ENCODE measurements at places on chromosomes 6 and 20.

DNA sequence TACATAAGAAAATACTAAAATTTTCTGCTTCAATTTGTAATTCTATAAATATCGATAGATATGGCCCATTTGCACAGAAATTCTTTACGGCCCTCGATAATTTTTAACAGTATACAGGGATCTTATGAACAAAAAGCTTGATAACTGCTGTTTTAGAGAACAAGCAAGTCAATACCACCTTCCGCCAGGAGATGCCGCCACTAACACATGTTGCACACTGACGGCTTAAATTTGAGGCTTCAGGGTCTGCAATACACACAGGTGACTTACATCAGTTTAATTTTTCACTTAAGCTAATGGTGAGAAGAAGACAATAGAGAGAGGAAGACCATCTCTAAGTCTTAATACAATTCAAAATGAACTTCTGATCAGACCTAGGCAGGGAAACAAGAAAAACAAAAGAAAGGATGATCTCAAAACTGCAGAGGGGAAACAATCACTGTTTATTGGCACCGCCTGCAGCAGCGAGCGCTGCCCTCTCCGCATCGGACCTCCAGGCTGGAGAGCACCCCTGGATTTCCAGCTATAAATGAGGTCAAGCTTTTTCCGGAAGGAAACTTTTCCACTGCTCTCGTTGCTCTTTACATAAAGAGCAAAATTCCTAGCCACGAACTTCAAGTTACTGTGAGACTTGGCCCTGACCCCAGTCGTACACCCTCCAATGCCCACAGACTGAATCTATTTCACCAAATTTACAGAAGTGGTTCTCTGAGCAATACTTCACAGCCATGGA, 53.9 kb downstream of the OTOR start:
- peaks cover 18% of the 10 kb centered on the region for H3K27me3 ChIP-seq
- DNase-seq: peak; percentile 13
- no peak overlapping the region for H3K4me3 ChIP-seq
- H3K27ac ChIP-seq: no peak overlapping the region

DNA sequence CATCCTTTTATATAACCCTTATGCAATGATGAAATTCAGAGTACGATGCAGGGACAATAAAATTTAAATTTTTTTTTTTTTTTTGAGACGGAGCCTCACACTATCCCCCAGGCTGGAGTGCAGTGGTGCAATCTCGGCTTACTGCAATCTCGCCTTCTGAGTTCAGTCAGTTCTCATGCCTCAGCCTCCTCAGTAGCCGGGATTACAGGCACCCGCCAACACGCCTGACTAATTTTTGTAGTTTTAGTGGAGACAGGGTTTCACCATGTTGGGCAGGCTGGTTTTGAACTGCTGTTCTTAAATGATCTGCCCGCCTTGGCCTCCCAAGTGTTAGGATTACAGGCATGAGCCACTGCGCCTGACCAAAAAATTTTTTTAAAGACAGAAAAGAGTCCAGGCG, 15.2 kb downstream of the MTO1 start:
- H3K4me1 ChIP-seq: peaks cover 8% of the 10 kb centered on the region
- H3K4me3 ChIP-seq: no peak overlapping the region
- peaks cover 68% of the 10 kb centered on the region for H3K36me3 ChIP-seq

DNA sequence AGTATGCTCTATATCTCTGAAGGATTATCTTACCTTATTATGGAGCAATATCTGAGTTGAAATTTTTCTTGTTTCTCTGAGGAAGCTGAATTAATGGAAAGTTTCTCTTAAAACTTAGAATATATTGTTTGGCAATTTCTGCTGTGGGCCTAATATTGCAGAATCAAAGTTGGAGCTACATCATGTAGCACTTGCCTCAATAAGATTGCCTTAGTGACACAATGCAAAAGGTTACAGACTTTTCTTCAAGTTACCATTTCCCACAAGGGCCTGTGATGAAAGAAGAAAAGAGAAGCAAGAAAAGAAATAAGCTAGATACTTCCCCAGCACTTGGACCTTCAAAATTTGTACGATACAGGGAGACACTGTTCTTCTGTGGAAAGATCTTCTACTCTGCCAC, 151.2 kb downstream of the SOBP start:
- DNase-seq: no peak
- H3K4me3 ChIP-seq: no peak overlapping the region
- no peaks in the 10 kb centered on the region for H3K4me1 ChIP-seq
- no peak overlapping the region for H3K27ac ChIP-seq
- no peaks in the 10 kb centered on the region for H3K36me3 ChIP-seq

GRCh38 chr6:34791164-34791700, 651 bp upstream of the BLTP3A start:
- H3K27me3 ChIP-seq: peaks cover 5% of the 10 kb centered on the region
- peak overlapping the region; percentile 94 for H3K4me3 ChIP-seq
- no peaks in the 10 kb centered on the region for H3K36me3 ChIP-seq
- H3K27ac ChIP-seq: peak overlapping the region; percentile 87
- DNase-seq: peak; percentile 29

DNA sequence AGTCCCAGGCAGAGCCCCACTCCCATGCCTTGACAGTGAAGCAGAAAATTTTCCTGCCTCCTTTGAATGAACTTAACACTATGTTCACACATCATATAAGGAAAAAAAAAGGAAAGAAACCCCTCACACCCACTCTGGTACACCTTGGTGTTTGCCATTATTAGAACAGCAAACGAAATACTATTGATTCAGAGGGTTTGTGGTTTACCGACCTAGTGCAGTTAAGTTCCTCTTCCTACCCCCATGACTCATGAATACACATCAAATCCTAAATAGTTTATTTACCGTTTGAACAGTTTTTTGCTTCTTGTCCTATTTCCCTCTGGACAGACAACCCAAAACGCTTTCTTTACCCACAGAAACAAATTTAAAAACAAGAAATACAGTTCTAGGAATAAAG, 237.7 kb downstream of the FOXA2 start:
- H3K27ac ChIP-seq: no peak overlapping the region
- no peaks in the 10 kb centered on the region for H3K36me3 ChIP-seq
- no peak overlapping the region for H3K4me3 ChIP-seq
- DNase-seq: no peak

DNA sequence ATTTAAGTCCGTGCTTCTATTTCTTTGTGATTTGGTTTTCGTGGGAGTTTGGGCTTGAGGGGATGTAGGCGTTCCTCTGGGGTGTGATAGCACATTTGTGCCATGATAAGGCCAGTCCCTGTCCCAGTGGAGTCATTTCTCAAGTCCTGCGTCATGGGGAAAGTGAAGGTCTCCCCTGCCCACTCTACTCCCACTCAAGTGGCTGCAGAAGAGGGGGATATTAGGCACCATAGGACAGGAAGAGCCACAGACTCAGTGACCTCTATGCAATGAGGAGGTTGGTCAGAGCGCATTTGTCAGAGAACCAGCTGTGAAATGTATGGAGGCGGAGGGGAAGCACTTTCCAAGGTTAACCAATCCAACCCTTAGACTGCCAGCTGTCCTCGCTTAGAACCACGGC, 51.9 kb upstream of the EDN1 start:
- DNase-seq: no peak
- H3K36me3 ChIP-seq: no peaks in the 10 kb centered on the region
- H3K27ac ChIP-seq: peak overlapping the region; percentile 2
- no peak overlapping the region for H3K4me3 ChIP-seq
- H3K4me1 ChIP-seq: peaks cover 38% of the 10 kb centered on the region
- peaks cover under 1% of the 10 kb centered on the region for H3K27me3 ChIP-seq

GRCh38 chr6:24603241-24603640, 42.8 kb downstream of the KIAA0319 start:
- no peaks in the 10 kb centered on the region for H3K36me3 ChIP-seq
- H3K4me1 ChIP-seq: no peaks in the 10 kb centered on the region
- no peak overlapping the region for H3K4me3 ChIP-seq

GRCh38 chr6:89597372-89597771, 41.2 kb downstream of the LYRM2 start:
- H3K4me3 ChIP-seq: no peak overlapping the region
- peaks cover 14% of the 10 kb centered on the region for H3K36me3 ChIP-seq
- peaks cover 29% of the 10 kb centered on the region for H3K4me1 ChIP-seq

DNA sequence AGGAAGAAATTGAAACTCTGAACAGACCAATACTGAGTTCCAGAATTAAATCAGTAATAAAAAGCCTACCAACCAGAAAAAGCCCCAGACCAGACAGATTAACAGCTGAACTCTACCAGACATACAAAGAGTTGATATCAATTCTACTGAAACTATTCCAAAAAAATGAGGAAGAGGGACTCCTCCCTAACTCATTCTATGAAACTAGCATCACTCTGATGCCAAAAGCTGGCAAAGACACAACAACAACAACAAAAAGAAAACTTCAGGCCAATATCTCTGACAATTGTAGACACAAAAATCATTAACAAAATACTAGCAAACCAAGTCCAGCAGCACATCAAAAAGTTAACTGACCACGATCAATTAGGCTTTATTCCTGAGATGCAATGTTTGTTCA, 246.0 kb upstream of the RUNX2 start:
- no peak for DNase-seq
- H3K36me3 ChIP-seq: peaks cover 38% of the 10 kb centered on the region
- peaks cover 14% of the 10 kb centered on the region for H3K4me1 ChIP-seq
- no peak overlapping the region for H3K4me3 ChIP-seq

GRCh38 chr6:7685276-7685675, 40.6 kb upstream of the BMP6 start:
- no peak overlapping the region for H3K4me3 ChIP-seq
- DNase-seq: no peak
- H3K4me1 ChIP-seq: no peaks in the 10 kb centered on the region

GRCh38 chr6:44833248-44833647, 445.7 kb downstream of the CDC5L start:
- H3K4me1 ChIP-seq: peaks cover 25% of the 10 kb centered on the region
- no peaks in the 10 kb centered on the region for H3K27me3 ChIP-seq
- DNase-seq: no peak
- no peak overlapping the region for H3K27ac ChIP-seq
- peaks cover 7% of the 10 kb centered on the region for H3K36me3 ChIP-seq

- DNase-seq: no peak
- no peaks in the 10 kb centered on the region for H3K36me3 ChIP-seq
- H3K4me3 ChIP-seq: no peak overlapping the region
- peaks cover 14% of the 10 kb centered on the region for H3K27me3 ChIP-seq
These were observed 255.7 kb upstream of the THEMIS start for GRCh38 chr6:128156321-128157111.

GRCh38 chr20:62433658-62434497, 6.5 kb upstream of the RBBP8NL start:
- no peak overlapping the region for H3K27ac ChIP-seq
- H3K36me3 ChIP-seq: no peaks in the 10 kb centered on the region
- DNase-seq: no peak
- peaks cover 17% of the 10 kb centered on the region for H3K27me3 ChIP-seq

- H3K27ac ChIP-seq: peak overlapping the region; percentile 100
- no peak for DNase-seq
- peaks cover 62% of the 10 kb centered on the region for H3K36me3 ChIP-seq
- H3K4me1 ChIP-seq: peaks cover 44% of the 10 kb centered on the region
These were observed 664 bp upstream of the BAG6 start for GRCh38 chr6:31652925-31653724.

DNA sequence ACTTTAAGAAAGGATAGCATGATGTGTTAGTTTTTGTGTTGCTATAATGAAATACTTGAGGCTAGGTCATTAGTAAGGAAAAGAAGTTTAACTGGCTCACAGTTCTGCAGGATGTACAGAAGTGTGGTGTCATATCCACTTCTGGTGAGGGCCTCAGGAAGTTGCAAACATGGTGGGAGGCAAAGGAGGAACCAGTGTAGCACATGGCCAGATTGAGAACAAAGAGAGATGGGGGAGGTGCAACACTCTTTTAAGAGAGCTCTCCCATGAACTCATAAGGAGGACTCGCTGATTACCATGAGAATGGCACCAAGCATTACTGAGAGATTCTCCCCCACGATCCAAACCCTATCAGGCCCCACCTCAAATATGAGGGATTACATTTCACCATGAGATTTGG, 265.4 kb downstream of the RIMS1 start:
- H3K36me3 ChIP-seq: no peaks in the 10 kb centered on the region
- no peak for DNase-seq
- H3K27me3 ChIP-seq: no peaks in the 10 kb centered on the region
- H3K4me1 ChIP-seq: no peaks in the 10 kb centered on the region
- H3K4me3 ChIP-seq: no peak overlapping the region
- no peak overlapping the region for H3K27ac ChIP-seq

GRCh38 chr6:5087389-5087788, 2.2 kb downstream of the PPP1R3G start:
- no peak overlapping the region for H3K4me3 ChIP-seq
- DNase-seq: no peak
- H3K27ac ChIP-seq: no peak overlapping the region

GRCh38 chr20:45842169-45842812, 8.7 kb downstream of the SNX21 start:
- H3K4me3 ChIP-seq: no peak overlapping the region
- no peaks in the 10 kb centered on the region for H3K27me3 ChIP-seq
- no peak overlapping the region for H3K27ac ChIP-seq
- no peaks in the 10 kb centered on the region for H3K4me1 ChIP-seq
- H3K36me3 ChIP-seq: peaks cover 26% of the 10 kb centered on the region

GRCh38 chr6:54115966-54116365, 4.7 kb downstream of the MLIP start:
- no peak overlapping the region for H3K4me3 ChIP-seq
- DNase-seq: no peak
- no peak overlapping the region for H3K27ac ChIP-seq
- no peaks in the 10 kb centered on the region for H3K4me1 ChIP-seq

DNA sequence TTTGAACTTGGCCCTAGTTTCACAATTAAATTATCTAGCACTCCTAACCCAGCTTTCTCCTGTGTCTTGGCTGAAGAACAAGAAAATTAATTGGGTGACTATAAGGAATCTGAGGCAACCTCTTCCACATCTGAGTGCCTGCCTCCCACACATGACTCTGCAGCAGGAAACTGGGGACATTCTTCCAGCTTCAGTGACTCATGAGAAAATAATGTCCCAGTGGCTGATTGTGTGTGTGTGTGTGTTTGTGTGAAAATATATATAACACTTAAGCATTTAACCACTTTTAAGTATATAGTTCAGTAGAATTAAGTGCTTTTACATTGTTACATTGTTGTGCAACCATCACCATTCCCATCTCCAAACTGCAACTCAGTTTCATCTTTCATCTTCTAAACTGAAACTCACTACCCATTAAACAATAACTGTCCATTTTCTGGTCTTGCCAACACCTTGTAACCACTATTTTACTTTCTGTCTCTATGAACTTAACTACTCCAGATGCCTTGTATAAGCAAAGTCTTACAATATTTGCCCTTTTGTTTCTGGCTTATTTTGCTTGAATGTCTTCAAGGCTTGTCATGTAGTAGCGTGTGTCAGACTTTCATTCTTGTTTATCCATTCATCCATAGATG, 8.7 kb downstream of the TRIM38 start:
- peaks cover 52% of the 10 kb centered on the region for H3K4me1 ChIP-seq
- peaks cover 92% of the 10 kb centered on the region for H3K36me3 ChIP-seq
- H3K4me3 ChIP-seq: no peak overlapping the region
- no peaks in the 10 kb centered on the region for H3K27me3 ChIP-seq
- DNase-seq: no peak

GRCh38 chr6:38163186-38164130, 343.9 kb downstream of the ZFAND3 start:
- DNase-seq: no peak
- no peak overlapping the region for H3K4me3 ChIP-seq
- H3K4me1 ChIP-seq: no peaks in the 10 kb centered on the region
- no peaks in the 10 kb centered on the region for H3K36me3 ChIP-seq
- H3K27me3 ChIP-seq: no peaks in the 10 kb centered on the region

- DNase-seq: no peak
- no peak overlapping the region for H3K27ac ChIP-seq
- H3K4me1 ChIP-seq: no peaks in the 10 kb centered on the region
These were observed 463.9 kb upstream of the JAG1 start for GRCh38 chr20:11137688-11138087.
